ENCODE measurements at places on chromosomes 12 and 14.
A peak's percentile ranks its signal among the peaks of the same experiment; 100 is the strongest.

- H3K4me3 ChIP-seq: no peak overlapping the region
- no peaks in the 10 kb centered on the region for H3K27me3 ChIP-seq
- H3K27ac ChIP-seq: no peak overlapping the region
- H3K36me3 ChIP-seq: no peaks in the 10 kb centered on the region
Observed at GRCh38 chr12:80189241-80189640, 89.9 kb downstream of the OTOGL start.

DNA sequence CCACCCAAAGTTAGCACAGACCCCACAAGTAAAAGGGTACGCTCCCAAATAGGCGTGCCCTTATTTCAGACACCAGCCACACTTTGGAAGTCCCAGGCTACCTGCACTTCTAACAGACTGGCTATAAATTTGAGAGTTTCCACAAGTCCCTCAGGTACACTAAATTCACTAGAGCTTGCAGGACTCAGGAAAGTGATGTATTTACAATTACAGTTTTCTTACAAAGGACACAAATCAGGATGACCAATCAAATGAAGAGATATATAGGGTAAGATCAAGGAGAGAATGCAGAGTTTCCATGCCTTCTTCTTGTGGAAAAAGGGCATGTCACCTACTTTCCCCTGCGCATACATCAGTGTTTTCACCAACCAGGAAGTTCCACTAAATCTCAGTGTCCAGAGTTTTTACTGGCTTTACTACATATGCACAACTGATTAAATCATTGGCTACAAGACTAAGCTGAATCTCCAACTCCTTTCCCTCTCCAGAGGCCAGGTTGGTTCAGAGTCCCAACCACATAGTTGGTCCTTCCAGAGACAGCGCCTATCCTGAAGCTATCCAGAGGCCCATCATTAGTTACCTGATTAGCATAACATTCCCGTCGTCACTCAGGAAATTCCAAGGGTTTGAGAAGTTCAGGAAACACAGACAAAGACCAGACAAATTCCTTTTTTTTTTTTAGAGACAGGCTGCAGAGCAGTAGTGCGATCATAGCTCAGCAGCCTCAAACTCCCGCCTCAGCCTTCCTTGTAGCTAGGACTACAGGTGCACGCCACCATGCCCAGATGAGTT lies 84.2 kb downstream of the DENND5B start:
- no peak overlapping the region for H3K27ac ChIP-seq
- H3K36me3 ChIP-seq: no peaks in the 10 kb centered on the region
- H3K4me1 ChIP-seq: no peaks in the 10 kb centered on the region
- DNase-seq: no peak

GRCh38 chr14:63282997-63283883 lies 35.5 kb downstream of the GPHB5 start:
- H3K4me1 ChIP-seq: no peaks in the 10 kb centered on the region
- no peak overlapping the region for H3K4me3 ChIP-seq
- H3K36me3 ChIP-seq: no peaks in the 10 kb centered on the region
- H3K27ac ChIP-seq: no peak overlapping the region

- no peak for DNase-seq
- H3K36me3 ChIP-seq: no peaks in the 10 kb centered on the region
- H3K4me3 ChIP-seq: no peak overlapping the region
- no peak overlapping the region for H3K27ac ChIP-seq
Observed at GRCh38 chr14:74886001-74886400, 4.3 kb downstream of the DLST start.

GRCh38 chr14:33307691-33308251 lies 369.1 kb downstream of the NPAS3 start:
- H3K4me1 ChIP-seq: no peaks in the 10 kb centered on the region
- no peak overlapping the region for H3K4me3 ChIP-seq
- DNase-seq: no peak
- H3K36me3 ChIP-seq: no peaks in the 10 kb centered on the region
- no peaks in the 10 kb centered on the region for H3K27me3 ChIP-seq

DNA sequence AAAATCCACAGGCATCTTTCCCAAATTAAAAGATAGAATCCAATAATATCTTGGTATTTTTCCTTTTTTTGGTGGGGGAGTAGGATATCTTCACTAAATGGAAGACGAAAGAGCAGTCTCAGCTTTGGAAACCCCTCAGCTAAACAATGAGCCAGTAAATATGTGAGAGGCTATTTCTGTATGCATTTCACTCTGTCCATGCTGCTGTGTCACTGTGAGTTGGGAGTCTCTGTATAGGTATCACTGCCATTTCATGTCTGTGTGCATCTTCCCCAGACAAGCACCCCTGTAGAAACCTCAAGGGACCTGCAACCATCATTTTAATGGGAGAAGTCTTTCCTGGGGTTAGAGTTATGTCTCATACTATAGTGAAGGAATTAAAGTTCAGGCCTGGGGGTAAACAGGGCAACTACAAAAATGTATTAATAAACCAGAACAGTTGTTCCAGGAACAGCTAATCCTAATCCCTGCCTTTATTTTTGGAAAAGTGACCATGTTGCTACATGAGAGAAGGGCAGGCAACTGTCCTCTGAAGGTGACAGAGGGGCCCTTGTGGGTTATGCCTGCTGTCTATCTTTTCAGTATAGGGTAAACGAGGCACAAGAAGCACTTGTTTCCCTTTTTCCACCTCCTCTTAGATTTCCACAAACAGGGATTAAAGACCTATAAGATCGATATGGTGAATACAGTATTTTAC lies 11.3 kb upstream of the STAC3 start:
- H3K4me1 ChIP-seq: peaks cover 22% of the 10 kb centered on the region
- H3K27ac ChIP-seq: peak overlapping the region; percentile 75
- H3K27me3 ChIP-seq: peaks cover 5% of the 10 kb centered on the region
- no peak for DNase-seq
- H3K4me3 ChIP-seq: no peak overlapping the region

DNA sequence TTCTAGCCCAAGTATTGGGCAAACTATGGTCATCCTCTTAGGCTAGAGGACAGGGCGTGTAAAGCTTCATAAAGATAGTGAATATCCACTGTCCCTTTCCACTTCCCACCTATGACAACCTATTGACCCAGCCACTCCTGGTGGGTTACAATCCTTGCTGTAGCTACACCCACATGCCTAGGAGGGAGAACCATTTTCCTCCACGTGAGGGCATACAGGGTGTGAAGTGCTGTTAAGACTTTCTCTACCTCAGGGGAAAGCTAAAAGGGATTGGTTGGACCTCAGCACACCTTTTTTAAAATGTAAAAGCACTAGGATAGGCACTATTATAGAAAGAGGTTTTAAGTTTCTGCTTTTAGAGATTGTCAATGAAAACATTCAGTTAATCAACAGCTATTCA lies 124.4 kb downstream of the TPH2 start:
- H3K4me3 ChIP-seq: no peak overlapping the region
- no peak for DNase-seq
- H3K36me3 ChIP-seq: no peaks in the 10 kb centered on the region
- H3K27ac ChIP-seq: no peak overlapping the region
- H3K27me3 ChIP-seq: no peaks in the 10 kb centered on the region

- H3K36me3 ChIP-seq: no peaks in the 10 kb centered on the region
- peaks cover 5% of the 10 kb centered on the region for H3K27me3 ChIP-seq
- peaks cover 18% of the 10 kb centered on the region for H3K4me1 ChIP-seq
- H3K27ac ChIP-seq: no peak overlapping the region
- DNase-seq: no peak
- no peak overlapping the region for H3K4me3 ChIP-seq
Observed at GRCh38 chr12:52066346-52067080, 3.3 kb upstream of the ATG101 start.

DNA sequence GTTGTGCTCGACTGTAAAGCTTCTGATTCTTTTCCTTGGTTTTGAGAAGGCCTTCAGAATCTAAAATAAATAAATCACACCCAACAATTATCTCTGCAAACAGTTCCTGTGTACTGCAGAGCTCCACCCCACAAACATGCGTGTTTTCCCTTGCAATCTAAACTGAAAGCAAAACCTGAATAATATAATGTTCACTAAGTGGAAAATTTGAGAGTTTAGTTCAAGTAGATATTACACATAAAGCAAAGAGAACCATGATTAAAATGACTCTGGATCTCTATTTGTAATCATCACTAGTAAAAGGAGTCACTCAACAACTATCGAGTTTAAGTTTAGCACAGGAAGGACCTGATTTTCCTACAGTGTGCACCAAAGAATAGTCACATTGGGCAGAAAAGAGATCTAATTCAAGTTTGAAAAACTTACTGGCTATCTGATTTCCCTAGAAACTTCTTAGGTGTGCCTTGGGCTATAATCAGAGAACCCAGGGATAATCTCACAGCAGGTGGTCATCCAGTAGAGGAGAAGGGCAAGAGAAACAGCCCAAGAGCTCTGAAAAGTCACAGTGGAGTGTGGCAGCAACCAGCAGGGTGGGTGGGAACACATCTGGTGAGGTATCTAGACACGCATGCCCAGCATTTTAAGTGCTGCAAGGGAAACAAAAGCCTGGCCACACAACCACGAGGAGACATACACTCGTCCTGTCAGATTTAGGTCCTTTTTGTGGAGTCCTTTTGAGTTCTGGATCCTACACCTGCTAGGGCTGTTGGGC lies 25.4 kb downstream of the ATG14 start:
- H3K4me3 ChIP-seq: no peak overlapping the region
- no peaks in the 10 kb centered on the region for H3K27me3 ChIP-seq
- H3K4me1 ChIP-seq: no peaks in the 10 kb centered on the region
- no peak overlapping the region for H3K27ac ChIP-seq
- H3K36me3 ChIP-seq: peaks cover 6% of the 10 kb centered on the region
- no peak for DNase-seq

- H3K4me3 ChIP-seq: no peak overlapping the region
- no peaks in the 10 kb centered on the region for H3K27me3 ChIP-seq
- H3K4me1 ChIP-seq: no peaks in the 10 kb centered on the region
Observed at GRCh38 chr14:60573943-60574495, 65.1 kb downstream of the SIX6 start.

- no peaks in the 10 kb centered on the region for H3K36me3 ChIP-seq
- no peaks in the 10 kb centered on the region for H3K4me1 ChIP-seq
- no peak for DNase-seq
- no peak overlapping the region for H3K4me3 ChIP-seq
Observed at GRCh38 chr12:42695490-42695995, 106.0 kb upstream of the PRICKLE1 start.

GRCh38 chr12:108667349-108667748 lies 33.7 kb upstream of the SELPLG start:
- H3K27ac ChIP-seq: peak overlapping the region; percentile 91
- no peak for DNase-seq
- no peaks in the 10 kb centered on the region for H3K27me3 ChIP-seq
- H3K4me1 ChIP-seq: peaks cover 56% of the 10 kb centered on the region
- no peaks in the 10 kb centered on the region for H3K36me3 ChIP-seq

DNA sequence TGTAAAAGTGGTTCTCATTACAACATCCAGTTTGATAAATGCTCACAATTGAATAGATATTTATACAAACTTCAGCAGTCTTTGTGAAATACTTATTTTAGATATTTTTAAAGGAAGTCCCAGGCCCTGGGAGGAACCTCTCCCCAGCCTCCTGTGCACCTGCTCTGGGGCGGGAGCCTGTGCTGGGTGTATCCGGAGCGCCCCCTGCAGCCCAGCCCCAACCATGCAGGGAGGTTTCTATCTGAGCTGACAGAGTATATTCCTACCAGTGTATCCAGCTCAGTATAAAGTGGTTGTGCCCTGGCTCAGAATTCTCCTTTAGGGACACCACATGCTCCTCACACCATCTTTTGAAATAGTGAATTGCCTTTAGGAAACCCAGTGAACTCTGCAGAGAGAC lies 851.8 kb downstream of the TMEM121 start:
- H3K4me3 ChIP-seq: no peak overlapping the region
- H3K4me1 ChIP-seq: no peaks in the 10 kb centered on the region
- peaks cover 5% of the 10 kb centered on the region for H3K27me3 ChIP-seq
- H3K36me3 ChIP-seq: peaks cover 9% of the 10 kb centered on the region

DNA sequence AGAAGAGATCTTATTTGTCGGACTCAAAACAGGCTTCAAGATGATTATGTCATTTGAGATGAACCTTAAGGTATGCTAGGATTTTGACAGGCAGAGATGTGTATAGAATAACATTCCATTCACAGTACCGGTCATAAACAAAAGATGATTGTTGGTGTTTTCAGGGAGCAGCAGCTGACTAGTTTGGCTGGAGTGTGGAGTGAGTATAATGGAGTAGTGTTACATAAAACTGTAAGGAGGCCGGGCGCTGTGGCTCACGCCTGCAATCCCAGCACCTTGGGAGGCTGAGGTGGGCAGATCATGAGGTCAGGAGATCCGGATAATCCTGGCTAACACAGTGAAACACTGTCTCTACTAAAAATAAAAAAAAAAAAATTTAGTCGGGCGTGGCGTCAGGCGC lies 23.9 kb downstream of the SERPINA10 start:
- H3K4me3 ChIP-seq: no peak overlapping the region
- H3K36me3 ChIP-seq: no peaks in the 10 kb centered on the region
- no peaks in the 10 kb centered on the region for H3K4me1 ChIP-seq
- no peaks in the 10 kb centered on the region for H3K27me3 ChIP-seq
- H3K27ac ChIP-seq: no peak overlapping the region

DNA sequence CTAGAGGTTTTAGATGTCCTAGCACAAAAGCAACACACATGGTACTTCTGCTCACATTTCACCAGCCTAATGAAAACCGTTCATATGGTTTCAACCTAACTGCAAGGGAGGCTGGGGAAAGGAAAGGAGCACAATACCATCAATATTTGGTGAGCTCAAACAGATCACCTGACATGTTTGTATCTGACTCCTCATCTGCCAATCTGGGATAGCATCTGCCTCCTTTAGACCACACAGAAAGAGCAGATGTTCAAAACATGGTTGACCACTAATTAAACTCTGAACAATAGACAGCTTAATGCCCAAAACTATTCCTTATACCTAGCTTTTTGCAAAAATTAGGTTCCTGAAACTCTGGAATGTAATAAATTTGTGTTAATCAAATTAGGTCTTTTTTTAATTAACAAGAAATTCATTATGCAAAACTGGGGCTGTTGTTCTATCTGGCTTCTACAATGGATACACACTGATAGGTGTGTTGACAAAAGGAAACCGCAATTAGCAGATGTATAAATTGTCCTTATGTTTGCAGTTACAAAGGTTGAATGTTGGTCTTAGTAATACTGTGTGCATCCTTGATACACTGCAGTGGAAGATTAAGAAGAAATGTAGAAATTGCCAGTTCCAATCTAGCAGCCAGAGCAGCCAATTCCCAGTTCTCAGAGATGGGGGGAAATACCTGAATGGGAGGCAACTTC lies 89.3 kb downstream of the DUSP6 start:
- H3K4me3 ChIP-seq: no peak overlapping the region
- no peaks in the 10 kb centered on the region for H3K27me3 ChIP-seq
- H3K4me1 ChIP-seq: peaks cover 19% of the 10 kb centered on the region
- H3K27ac ChIP-seq: peak overlapping the region; percentile 95

GRCh38 chr14:49036984-49037516 lies 549.1 kb downstream of the RPS29 start:
- H3K4me1 ChIP-seq: no peaks in the 10 kb centered on the region
- no peak overlapping the region for H3K27ac ChIP-seq
- H3K36me3 ChIP-seq: no peaks in the 10 kb centered on the region
- H3K4me3 ChIP-seq: no peak overlapping the region
- no peaks in the 10 kb centered on the region for H3K27me3 ChIP-seq
- DNase-seq: no peak

GRCh38 chr14:88281447-88281846 lies 41.6 kb downstream of the KCNK10 start:
- DNase-seq: no peak
- no peak overlapping the region for H3K4me3 ChIP-seq
- H3K4me1 ChIP-seq: no peaks in the 10 kb centered on the region
- no peaks in the 10 kb centered on the region for H3K36me3 ChIP-seq
- H3K27ac ChIP-seq: no peak overlapping the region

- H3K4me1 ChIP-seq: no peaks in the 10 kb centered on the region
- no peak overlapping the region for H3K27ac ChIP-seq
- DNase-seq: no peak
- no peak overlapping the region for H3K4me3 ChIP-seq
Observed at GRCh38 chr12:15601210-15601800, 187.9 kb downstream of the EPS8 start.

Measured in glutamatergic neuron (in vitro differentiated cells).